Fibroblast of villous mesenchyme (primary cell): ENCODE measurements at places on chromosomes 7 and 10.

- no peak for DNase-seq
Observed at GRCh38 chr7:33893377-33893776, 12.0 kb upstream of the BMPER start.

- peak; percentile 67 for DNase-seq
Observed at GRCh38 chr10:58299580-58299979, 30.6 kb downstream of the CISD1 start.

DNA sequence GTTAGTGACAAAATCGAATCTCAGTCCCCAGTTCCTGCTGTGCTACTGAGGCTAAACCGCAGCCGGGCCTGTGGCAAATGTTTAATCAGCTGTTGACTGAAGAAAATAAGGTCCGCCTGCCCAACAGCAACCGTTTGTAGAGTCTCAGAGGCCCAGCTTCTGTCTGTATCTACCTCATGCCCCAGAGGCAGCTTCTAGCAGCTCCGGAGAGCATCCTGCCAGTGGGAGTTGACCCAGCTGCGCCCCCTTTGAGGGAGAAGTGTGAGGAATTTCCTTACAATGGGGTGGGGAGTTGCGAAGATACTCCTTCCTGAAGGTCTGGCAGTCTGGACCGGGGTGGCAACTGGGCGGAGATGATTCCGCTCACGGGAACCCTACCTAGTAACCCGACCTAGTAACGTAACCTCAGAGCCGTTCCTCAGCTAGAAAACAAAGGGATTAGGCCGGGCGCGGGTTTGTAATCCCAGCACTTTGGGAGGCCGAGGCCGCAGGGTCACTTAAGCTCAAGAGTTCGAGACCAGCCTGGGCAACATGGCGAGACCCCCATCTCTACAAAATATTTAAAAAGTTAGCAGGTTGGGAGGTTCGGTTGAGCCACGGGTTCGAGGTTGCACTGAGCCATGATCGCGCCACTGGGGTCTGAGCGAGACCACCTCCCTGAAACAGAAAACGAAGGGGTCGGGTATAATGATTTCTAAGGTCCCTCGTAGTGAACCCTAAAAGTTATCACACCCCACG lies 846 bp upstream of the ZNF775 start:
- peak; percentile 74 for DNase-seq

- no peak for DNase-seq
Observed at GRCh38 chr10:117275121-117275520, 34.2 kb downstream of the SLC18A2 start.
